ENCODE measurements at places on chromosomes 6 and 20.

DNA sequence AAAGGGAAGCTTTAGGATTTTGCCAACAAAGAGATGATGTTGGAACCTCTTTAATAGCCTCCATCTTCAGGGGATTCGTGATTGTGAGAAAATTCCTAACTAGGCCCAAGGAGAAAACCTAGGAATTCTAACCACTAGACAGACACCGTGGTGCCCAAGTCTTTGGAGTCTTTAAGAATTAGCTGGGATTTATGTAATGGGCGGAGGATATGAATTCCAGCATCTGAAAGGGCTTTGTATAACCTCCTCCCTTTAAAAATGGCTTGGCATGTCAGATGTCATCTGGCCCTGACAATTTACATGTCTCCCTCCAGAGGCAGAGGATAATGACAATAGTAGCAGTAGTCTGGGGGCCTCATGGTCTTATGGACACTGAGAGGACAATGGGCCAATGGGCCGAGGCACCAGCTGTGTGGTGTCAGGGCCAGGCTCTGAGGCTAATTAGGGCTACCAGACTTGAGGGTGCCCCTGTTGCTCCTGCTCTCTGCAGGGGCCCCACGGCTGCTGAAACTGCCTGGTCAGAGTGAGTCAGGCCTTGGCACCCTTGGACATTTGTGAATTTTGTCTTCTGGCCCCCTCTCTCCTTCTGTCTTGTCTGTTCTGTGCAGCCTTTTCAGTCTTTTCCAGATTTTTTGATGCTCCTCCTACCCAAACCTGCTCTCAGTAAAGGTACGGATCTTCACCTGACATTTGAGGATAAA, 113.9 kb downstream of the EDN1 start:
- no peak for DNase-seq

DNA sequence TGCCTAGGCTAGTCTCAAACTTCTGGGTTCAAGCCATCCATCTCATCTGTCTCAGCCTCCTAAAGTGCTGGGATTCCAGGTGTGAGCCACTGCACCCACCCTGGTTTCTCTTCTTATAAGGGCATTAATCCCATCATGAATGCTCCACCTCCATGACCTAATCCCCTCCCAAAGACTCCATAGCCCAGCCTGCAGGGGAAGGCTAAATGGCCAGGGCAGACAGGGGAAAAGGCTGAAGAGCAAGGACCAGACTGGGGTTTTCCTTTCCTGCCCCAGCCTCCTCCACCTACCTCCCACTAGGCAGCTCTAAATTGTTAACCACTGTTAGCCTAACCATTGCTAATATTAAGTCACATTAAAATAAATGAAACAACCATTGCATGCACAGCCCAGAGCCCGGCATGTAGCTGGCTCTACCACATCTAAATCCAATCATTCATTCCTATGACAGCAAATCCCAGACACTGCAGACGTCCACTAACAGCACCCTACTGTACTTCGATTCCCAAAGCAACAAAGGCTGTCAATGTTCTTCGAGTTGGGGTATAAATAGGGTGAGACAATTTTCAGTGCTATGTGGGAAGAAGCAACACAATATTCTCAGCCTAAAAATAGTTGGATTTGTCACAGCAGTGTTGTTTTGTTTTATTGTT, 243.2 kb upstream of the ARID1B start:
- peak; percentile 8 for DNase-seq

DNA sequence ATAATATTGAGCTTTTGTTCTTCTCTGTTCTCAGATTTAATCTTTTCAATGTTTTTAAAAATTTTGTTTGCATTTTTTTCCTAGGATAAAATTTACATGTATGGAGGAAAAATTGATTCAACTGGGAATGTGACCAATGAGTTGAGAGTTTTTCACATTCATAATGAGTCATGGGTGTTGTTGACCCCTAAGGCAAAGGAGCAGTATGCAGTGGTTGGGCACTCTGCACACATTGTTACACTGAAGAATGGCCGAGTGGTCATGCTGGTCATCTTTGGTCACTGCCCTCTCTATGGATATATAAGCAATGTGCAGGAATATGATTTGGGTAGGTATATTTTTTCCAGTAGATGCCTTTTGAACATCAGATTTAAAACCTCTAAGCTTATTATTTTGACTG, 89.8 kb downstream of the ATRN start:
- no peak for DNase-seq

DNA sequence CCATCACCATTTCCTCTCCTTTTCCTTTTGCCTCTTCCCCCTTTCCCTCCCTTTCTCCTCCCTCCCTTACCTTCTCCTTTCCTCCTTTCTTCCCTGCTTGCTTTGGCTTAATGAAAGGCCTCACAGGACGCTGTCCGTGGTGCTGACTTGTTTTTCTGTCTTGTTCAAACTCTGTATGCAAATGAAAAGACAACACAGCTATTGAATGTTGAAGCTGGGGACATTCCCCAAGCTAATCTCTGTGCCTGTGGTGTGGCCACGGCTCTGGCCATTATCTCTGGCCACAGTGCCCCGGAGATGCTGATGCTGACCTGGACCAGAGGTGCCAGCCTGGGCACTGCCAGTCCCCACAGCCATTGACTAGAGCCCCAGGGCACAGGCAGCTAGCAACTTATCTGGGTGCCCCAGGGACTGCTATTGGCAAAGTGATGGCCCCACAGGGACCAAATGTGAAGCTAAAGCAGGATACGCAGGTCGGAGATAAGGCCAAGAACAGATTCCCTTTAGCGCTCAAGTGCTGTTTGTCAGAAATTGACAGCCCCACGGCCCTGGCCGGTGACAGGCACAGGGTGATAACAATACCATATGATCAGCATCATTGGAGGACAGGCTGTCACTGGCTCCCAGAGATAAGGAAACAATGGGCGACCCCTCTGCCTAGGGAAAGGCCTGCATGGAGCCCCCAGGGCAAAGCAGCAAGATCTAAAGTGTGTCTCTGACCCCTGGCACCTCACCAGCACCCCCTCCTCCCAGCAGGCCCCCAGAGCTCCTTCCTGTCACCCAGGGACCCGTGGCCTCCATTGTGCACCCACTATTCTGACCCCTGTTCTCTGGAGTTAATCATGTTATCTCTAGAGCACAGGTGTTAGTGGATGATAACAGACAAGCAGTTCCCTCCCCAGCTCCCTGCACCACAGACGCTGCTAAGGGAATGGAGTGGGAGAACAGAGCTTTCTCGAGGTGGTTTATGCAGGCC, 31.6 kb upstream of the SLC32A1 start:
- DNase-seq, result no peak

- DNase-seq, result peak; percentile 23
These were observed 74.9 kb downstream of the ADTRP start for GRCh38 chr6:11703725-11704124.

GRCh38 chr20:4736875-4737274, 15.2 kb downstream of the PRND start:
- DNase-seq, result no peak

DNA sequence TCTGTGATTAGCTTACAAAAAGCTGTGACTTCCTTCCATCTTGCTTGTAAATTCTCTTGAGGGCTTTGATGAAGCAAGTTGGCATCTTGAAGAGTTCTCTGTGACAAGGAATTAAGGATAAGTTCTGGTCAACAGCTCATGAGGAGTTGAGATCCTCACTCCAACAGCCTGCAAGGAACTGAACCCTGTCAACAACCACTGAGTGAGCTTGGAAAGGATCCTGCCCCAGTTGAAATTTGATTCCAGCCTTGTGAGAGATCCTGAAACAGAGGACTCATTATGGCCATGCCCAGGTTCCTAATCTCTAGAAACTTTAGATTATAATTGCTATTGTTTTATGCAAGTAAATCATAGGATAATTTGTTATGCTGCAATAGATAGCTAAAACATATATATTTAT, 133.7 kb downstream of the PTCHD4 start:
- DNase-seq, result no peak

- no peak for DNase-seq
These were observed 185.8 kb upstream of the MAN1A1 start for GRCh38 chr6:119535332-119535731.

- no peak for DNase-seq
These were observed 202.0 kb upstream of the RAB32 start for GRCh38 chr6:146341493-146342230.

GRCh38 chr6:51598171-51598570, 489.2 kb downstream of the PKHD1 start:
- DNase-seq, result no peak

DNA sequence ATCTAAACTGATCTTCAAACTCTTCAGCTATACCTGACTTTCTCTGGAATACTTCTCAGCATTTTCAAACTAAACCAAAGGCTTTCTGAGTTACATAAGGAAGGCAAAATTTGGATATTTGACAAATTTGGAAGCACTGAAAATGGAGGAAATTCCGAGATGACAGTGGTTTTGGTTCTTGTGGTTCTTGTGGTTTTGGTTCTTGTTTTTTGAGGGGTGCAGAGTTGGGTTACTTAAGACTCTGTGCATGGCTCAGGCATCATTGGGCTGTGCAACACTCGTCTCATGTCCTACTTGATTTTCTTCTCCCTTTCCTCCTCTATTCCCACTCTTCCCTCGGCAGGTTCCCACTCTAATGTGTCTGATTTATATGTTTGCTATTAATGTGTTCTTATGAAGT, 78.0 kb downstream of the SLC22A3 start:
- no peak for DNase-seq

DNA sequence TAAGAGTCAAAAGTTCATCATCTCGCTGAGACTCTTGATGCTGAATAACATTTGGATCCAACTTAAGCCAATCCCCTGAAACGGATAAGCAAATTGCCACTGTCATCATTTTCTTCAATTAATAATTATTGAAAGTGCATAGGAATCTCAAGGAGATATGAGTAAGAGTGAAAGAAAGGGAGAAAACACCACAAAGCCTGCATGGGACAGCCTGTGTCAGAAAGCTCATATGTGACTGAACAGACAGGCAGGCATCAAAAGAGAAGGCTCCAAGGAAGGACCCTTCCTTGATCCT, 13.3 kb downstream of the ATXN1 start:
- DNase-seq, result no peak

Measured in NCI-H524 (cell line).